ENCODE measurements at places on chromosomes 1 and 21.

DNA sequence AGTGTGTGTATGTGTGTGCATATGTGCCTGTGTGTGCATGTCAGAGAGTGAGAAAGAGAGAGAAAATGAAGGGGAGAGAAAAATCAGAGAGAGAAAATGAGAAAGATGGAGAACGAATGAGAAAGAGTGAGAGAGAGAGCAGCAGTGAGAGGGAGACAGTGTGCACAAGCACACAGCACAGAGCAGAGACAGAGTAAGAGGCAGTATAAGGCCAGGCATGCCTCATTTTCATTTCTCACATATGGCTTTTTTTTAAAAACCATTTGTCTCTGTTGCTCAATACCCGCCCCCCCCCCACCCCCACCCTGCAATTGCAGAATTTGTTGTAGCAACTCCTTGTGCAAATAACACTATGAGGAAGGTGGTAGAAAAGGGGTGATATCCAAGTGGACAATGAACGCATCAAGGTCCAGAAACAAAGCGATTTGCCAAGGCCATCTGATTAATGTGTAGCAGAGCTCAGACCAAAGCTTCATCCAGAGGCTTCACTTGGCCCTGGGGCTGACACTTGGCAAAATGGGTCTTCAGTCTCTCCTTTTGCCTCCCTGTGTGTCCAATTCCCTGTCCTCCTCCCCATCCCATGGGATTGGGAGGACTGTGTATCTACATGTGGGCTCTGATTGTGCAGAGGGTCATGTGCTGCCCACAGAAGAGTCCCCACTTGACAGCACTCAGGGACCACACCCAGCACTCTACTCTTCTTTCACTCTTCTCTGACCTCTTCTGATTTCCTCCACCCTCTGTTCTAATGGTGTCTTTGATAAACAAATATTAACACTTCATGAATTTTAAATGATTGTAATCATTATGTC is 38.9 kb upstream of the HSD3B1 start:
- H3K4me3 ChIP-seq = no peak overlapping the region
- H3K27me3 ChIP-seq = no peaks in the 10 kb centered on the region
- no peaks in the 10 kb centered on the region for H3K4me1 ChIP-seq
- DNase-seq = no peak
- H3K27ac ChIP-seq = no peak overlapping the region
- H3K36me3 ChIP-seq = no peaks in the 10 kb centered on the region

- no peaks in the 10 kb centered on the region for H3K36me3 ChIP-seq
- H3K27ac ChIP-seq = no peak overlapping the region
- peaks cover 14% of the 10 kb centered on the region for H3K4me1 ChIP-seq
- H3K27me3 ChIP-seq = peaks cover 21% of the 10 kb centered on the region
Measured at GRCh38 chr1:205568135-205568468, 63.6 kb downstream of the CDK18 start.

DNA sequence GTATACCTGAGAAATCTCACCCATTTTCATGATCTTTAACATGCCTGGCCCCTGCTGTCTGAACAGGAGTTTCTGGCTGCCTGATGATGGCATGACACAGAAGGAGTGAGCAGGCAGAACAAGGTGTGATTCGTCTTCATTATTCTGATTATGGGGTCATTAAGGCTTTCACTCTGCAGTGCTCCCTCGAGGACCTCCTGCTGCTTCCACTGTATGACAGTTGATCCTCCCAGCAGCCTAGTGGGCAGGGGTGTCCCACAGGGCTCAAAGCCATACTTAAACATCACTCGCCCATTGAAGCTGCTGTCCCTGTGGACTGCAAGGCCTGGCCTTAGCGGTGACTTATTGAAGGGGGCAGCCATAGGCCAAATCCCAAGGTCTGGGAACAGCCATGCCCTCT is 12.7 kb upstream of the PARS2 start:
- no peak for DNase-seq
- no peaks in the 10 kb centered on the region for H3K27me3 ChIP-seq
- H3K27ac ChIP-seq = no peak overlapping the region
- H3K4me3 ChIP-seq = no peak overlapping the region

GRCh38 chr1:235892202-235892601 is 25.5 kb upstream of the LYST start:
- H3K36me3 ChIP-seq = no peaks in the 10 kb centered on the region
- H3K4me3 ChIP-seq = no peak overlapping the region
- no peaks in the 10 kb centered on the region for H3K4me1 ChIP-seq
- no peak overlapping the region for H3K27ac ChIP-seq
- no peak for DNase-seq
- no peaks in the 10 kb centered on the region for H3K27me3 ChIP-seq

DNA sequence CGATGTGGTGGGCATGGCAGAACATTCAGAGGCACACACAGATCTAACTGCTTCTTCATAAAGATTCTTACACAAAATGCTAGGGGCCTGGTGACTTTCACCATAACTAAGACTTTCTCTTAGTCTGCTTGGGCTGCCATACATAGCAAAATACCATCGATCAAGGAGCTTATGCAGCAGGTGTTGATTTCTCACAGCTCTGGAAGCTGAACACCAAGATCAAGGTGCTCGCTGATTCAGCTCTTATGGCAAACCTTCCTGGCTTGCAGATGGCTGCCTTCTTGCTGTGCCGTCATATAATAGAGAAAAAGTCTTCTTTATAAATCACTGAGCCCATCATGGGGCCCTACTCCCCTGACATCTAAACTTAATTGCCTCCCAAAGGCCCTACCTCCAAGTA is 487.3 kb downstream of the AJAP1 start:
- no peaks in the 10 kb centered on the region for H3K36me3 ChIP-seq
- no peaks in the 10 kb centered on the region for H3K27me3 ChIP-seq

All from esophagus muscularis mucosa (tissue), 4 donors.